A549 treated with CpdA at 1 μM for 4 hours (cell line): ENCODE measurements at places on chromosomes 1 and 21. TPM values are rescaled to one million over a fixed set of nuclear protein-coding genes. Genes with fewer than 3 reads are reported as not detected.

The PSMB2 gene
- 81.1 to 110 TPM (median 102 TPM) in 5 replicates for total RNA-seq

The TRIM17 gene
- total RNA-seq = not detected in 5 replicates

The RIMS3 gene
- 0.48 to 0.99 TPM (median 0.88 TPM) in 5 replicates for total RNA-seq

The FBXO28 gene
- 22.9 to 28.6 TPM (median 25.7 TPM) in 5 replicates for total RNA-seq

The C1orf226 gene
- total RNA-seq = 0.66 to 1.2 TPM (median 0.90 TPM) in 5 replicates

The S100A1 gene
- 0.55 to 0.96 TPM (median 0.86 TPM) in 4 of 5 replicates, not detected in the other for total RNA-seq

The SLC45A3 gene
- 4.9 to 7.3 TPM (median 6.8 TPM) in 5 replicates for total RNA-seq

The SCAMP3 gene
- total RNA-seq = 91.8 to 138 TPM (median 132 TPM) in 5 replicates

The TNFSF18 gene
- not detected in 5 replicates for total RNA-seq

The CD52 gene
- not detected in 5 replicates for total RNA-seq
